ENCODE measurements at places on chromosomes 7 and 10.

- DNase-seq, result no peak
Measured at GRCh38 chr10:35834877-35835494, 192.9 kb upstream of the FZD8 start.

- DNase-seq, result no peak
Measured at GRCh38 chr7:129775695-129776361, 164.3 kb downstream of the NRF1 start.

DNA sequence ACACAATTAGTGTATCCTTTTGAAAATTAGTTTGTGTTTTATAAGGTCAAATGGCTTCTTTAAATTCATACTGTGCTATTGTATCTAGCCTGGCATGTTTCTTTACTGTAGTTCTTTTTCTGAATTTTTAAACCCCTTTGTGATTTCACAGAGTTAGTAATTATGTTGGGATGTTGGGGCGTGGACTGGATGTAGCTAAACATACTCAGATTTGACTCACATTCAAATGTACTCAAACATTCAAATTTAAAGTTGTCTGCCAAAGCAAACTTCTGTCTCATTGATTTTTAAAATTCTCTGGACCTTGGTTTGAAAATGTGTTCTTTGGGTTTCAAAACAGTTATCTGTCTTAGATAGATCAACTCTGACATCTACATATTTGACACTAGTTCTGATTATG lies 7.2 kb upstream of the NRP1 start:
- no peak for DNase-seq

DNA sequence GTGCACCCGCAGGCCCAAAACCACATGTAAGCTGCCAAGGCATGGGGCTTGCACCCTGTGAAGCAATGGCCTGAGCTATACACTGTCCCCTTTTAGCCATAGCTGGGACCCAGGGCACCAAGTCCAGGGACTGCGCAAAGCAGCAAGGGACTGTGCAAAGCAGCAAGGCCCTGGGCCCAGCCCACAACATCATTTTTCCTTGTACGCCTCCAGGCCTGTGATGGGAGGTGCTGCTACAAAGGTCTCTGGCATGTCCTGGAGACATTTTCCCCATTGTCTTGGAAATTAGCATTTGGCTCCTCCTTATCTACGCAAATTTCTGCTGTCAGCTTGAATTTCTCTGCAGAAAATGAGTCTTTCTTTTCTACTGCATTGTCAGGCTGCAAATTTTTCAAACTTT lies 24.8 kb downstream of the ARHGAP19 start:
- DNase-seq, result no peak

DNA sequence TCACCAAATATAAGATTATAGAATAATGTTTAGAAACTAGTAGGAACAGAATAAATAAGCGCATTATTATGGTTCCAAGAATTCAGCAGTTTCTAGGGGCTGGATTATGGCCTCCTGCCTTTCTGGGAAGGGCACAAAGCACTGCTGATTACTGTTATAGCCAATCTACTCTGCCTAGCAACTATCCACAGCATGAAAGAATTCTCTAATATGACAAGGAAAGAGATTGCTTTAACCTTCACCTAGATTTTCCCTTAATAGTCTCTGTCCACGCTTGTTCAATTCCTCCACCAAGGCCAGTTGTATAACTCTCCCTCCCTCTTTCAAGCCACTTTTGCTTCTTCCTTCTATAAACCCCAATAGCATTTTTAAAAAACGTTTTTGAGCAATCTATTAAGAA lies 1033.6 kb upstream of the LRRTM3 start:
- DNase-seq, result no peak

- no peak for DNase-seq
Measured at GRCh38 chr10:67770537-67770936, 67.5 kb downstream of the DNAJC12 start.

DNA sequence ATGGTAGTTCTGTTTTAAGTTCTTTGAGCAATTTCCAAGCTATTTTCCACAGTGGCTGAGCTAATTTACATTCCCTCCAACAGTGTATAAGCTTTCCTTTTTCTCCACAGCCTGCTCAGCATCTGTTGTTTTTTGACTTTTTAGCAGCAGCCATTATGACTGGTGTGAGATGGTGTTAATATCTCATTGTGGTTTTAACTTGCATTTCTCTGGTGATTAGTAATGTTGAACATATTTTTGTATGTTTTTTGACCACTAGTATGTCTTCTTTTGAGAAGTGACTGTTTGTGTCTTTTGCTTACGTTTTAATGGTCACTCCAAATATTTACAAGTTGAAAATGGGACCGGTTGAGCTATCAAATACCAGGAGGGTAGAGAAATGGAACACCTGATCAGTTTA lies 20.4 kb downstream of the GNG11 start:
- no peak for DNase-seq

GRCh38 chr10:63700631-63701156 lies 179.5 kb downstream of the REEP3 start:
- DNase-seq, result no peak

- no peak for DNase-seq
Measured at GRCh38 chr7:46658281-46658680, 737.2 kb upstream of the IGFBP3 start.

DNA sequence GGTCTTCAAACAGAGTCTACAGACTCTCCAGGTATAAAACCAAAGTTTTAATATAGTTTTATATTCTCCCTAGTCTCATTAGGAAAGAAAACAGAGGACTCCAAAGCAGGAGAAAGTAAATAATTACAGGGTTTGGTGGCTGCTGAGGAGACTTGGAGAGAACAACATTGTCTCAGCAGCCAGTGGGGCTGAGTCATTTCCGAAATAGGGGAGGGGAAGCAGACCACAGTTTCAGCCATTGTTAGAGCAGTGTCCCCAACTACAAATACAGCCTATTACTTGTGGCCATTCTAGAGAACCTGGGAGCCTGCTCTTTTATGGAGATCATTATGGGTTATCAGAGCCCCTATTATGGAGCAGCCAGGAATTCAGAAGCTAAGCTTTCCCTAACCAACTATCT lies 44.2 kb upstream of the A1CF start:
- DNase-seq, result no peak

DNA sequence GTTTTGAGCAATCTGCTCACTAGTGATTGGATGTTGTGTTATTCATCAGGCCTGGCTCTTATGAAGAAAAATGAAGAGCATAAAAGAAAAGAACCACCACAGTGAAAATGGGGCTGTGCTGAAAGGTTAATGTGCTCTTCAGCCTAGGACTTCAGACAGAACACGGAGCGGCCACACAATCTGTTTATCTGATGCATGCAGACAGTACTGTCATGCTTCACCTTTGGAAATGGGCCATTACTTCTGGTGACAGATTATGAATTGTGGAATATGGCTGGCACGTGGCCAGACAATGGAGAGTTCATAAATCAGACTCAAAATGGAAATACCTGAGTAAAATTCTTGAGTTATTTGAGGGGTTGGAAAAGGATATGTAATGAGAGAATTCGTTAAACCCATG lies 86.0 kb upstream of the NOBOX start:
- no peak for DNase-seq

DNA sequence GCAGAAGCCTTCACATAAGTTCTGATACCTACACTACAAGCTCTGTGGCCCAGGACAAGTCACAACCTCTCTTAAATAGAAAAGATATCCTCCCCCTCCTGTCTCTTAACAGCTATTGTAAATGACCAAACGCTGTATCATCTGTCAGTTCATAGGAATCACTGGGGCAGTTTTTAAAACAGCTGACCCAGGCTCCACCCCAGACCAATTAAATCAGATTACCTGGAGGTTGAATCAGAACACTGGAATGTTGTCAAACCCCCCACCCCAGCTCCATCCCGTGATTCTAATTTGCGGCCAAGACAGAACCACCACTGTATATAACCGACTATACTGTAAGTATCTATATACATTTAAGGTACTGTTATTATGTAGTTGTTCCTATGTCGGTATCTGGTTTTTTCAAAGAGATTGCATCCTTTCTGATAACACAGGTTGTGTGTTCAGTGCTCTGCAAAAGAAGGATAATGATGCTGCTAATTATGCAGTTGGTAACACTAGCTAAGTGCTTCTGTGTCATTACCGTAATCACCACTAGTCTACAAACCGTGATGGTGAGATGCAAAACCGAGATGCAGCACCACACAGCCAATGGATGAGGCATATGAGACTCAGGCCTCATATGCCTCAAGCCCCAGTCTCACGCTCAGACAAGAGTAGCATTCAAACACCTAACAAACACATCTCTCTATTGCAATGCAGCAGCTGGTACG lies 47.4 kb downstream of the TNS3 start:
- no peak for DNase-seq

- DNase-seq, result no peak
Measured at GRCh38 chr10:107059068-107059804, 105.3 kb downstream of the SORCS1 start.

DNA sequence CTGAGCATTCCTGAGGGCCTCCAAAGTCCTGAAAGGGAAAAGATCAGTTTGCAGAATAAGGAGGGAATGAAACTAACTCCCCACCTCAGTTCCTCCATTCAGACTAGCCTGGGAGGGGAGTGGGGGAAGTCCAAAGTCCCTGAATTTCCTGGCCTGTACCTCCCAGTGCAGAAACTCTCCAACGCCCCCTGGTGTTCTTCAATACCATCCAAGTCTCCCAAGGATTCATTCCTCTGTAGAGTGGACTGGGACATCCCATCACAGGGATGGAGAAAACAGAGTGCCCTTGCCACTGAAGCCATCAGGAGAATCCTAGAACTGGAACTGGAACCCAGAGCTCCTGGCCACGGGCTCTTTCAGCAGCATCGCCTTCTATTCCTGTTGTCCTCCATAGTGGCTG lies 1.6 kb upstream of the COL13A1 start:
- no peak for DNase-seq

DNA sequence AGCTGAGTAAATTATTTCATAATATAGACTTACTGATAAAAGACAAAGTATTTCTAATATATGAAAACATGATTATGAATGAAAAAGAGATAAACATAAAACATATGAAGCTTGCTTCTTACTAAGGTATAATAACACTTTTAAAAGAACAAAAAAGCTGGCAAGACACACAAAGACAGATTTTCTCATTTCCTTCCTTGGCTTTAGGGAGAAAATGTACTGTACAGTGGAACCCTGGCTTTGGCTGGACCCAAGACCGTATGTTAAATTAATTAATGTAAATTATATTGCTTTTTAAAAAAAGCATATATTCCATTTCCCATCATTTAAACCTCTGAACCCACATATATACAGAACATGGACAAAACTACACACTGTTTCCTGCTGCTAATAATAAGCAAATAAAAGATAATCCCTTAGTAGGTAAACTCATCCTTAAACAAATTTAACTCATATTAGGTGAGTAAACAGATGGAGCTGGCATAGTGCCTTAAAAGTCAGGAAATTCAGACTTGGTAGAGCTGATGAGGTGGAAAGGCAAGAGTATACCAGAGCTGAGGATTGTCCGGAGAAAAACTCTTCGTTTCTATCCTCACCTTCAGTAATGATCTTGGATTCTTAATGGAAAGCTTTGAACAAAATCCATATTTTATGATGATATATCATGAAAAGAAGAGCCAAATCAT lies 1016.4 kb upstream of the KCND2 start:
- DNase-seq, result no peak

DNA sequence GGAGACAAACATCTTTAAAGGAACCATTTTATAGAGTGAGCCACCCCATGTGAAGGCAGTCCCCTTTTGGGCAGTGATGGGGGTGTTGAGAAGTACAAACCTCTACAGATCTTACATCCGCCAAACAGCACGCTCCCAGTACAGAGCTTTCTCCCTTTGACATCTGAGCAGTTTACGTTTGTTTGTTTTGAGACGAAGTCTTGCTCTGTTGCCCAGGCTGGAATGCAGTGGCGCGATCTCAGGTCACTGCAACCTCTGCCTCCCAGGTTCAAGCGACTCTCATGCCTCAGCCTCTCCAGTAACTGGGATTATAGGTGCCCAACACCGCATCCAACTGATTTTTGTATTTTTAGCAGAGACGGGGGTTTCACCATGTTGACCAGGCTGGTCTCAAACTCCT lies 128.9 kb downstream of the CCDC3 start:
- DNase-seq, result no peak

DNA sequence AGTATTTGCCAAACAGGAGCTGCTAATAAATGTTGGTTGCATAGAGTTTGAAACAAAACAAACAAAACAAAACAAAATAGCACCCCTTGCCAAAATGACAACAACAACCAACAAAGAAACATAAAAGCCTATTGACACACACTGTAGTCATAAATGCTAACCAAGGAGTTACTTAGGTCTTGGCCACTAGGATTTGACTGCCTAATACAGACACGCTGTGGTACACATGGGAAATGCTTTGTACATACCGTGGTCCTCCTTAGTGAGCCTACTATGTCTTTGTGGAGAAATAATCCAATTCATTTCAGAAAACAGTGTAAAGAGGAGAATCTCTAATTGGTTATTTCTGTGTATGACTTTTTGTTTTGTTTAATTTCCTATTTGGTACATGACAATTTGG lies 53.2 kb upstream of the MTPN start:
- DNase-seq, result no peak

DNA sequence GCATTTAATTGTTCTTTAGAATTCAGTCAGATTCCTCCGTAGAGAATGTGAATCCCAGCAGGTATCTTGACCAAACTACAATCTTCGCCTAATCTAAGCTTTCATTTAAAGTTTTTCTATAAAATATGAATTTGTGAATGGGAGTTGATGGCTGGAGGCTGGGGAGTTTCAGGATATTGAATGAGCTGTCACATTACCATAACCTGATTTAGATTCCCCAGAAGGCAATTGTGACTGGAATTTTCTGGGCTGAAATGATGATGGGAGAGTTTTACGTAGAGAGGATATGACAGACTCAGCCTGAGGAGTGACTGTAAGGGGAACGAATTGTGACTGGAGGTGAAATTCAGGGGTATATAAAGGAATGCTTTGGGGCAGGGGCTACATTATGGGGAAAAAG lies 411.7 kb upstream of the FZD8 start:
- no peak for DNase-seq

GRCh38 chr7:106236065-106236464 lies 48.7 kb downstream of the NAMPT start:
- DNase-seq, result no peak

DNA sequence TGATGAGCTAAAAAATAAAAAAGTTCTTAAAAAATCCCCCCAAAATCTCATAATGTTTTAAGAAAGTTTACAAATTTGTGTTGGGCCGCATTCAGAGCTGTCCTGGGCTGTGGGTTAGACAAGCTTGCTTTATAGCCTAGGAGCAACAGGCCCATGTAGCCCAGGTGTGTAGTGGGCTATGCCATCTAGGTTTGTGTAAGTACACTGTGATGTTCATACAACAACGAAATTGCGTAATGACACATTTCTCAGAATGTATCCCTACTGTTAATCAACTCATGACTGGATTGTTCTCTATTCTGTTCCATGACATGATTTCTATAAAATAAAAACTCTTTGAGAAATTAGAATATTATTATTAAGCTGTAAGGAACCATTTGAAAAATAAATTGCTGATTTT lies 13.0 kb downstream of the MIOS start:
- no peak for DNase-seq

GRCh38 chr7:151117565-151117964 lies 31.3 kb downstream of the AGAP3 start:
- DNase-seq, result no peak

All from GM06990 (cell line).